ENCODE measurements at places on chromosomes 6 and 20.

DNA sequence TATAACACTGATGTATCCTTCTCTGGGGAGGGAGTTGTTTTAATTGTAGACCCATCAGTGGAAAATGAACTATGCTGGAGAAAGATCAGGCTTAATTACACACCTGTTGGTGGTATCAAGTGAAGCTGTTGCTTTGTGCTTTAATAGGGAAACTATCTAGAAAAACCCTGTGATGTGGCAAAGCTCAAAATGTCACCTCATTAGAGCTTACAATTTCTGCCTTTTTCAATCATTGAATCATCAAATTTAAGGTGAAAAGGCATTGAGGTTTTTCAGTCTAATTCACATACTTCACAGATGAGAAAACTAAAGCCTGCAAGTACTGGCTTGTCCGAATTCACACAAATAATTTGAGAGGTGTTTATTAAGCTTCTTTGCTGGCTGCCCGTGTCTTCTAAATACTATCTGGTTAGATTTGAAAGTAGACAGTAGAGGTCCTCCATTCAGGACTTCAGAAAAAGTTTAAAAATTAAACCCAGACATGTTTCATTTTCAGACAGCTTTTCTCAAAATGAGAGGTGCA lies 143.3 kb upstream of the MAP3K7 start:
- DNase-seq = no peak

- DNase-seq = no peak
Measured at GRCh38 chr20:62686869-62687830, 21.5 kb upstream of the NTSR1 start.

DNA sequence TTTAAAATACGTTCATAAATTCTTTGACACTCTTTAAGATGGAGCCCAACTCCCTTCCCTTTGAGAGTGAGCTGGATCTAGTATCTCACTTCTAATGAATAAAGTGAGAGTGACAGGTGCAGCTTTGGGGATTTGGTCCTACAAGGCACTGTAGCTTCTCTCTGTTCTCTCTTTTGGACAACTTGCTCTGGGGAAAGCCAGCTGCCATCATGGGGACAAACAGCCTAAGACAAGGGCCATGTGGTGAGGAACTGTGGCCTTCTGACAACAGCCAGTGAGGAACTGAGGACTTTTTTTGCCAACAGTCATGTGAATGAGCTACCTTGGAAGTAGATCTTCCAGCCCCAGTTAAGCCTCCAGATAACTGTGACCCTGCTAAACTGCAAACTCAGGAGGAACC lies 272.8 kb upstream of the AGPAT4 start:
- no peak for DNase-seq

- DNase-seq = no peak
Measured at GRCh38 chr6:159860482-159860881, 30.3 kb upstream of the MAS1 start.

- DNase-seq = no peak
Measured at GRCh38 chr6:143164565-143165105, 103.9 kb downstream of the AIG1 start.

DNA sequence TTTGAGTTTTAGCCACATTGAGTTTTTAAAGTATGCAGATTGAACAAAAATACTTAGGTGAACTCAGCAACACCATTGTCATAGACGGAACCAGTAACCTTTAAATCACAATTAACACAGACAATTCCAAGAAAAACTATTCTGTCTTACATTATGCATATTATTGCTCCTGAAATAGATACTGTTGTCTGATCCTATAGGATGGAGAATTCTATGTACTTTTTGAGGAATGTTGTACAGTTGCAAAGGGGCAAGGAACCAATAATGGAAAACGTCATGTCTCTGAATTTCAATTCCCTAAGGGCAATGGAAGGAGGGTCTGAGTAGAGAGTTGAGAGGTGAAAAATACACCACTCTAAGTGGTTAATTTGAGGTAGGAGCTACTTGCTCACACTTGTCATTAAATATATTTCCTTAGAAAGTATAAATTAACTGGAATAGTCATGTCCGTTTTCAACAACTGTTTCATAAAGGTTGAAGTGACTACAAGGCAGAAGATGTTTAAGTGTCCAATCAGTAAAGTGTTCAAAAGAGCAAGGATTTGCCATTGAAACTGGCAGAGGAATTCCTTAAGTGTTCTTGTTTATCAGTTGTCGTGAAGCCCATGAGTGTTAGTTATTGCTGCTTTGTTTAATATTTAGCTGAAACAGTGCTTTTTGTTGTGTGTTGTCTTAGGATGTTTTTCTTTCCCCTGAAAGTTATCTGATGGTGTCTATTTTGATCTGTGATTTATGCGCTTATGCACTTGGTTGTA lies 1.3 kb downstream of the NKAIN2 start:
- DNase-seq = no peak

DNA sequence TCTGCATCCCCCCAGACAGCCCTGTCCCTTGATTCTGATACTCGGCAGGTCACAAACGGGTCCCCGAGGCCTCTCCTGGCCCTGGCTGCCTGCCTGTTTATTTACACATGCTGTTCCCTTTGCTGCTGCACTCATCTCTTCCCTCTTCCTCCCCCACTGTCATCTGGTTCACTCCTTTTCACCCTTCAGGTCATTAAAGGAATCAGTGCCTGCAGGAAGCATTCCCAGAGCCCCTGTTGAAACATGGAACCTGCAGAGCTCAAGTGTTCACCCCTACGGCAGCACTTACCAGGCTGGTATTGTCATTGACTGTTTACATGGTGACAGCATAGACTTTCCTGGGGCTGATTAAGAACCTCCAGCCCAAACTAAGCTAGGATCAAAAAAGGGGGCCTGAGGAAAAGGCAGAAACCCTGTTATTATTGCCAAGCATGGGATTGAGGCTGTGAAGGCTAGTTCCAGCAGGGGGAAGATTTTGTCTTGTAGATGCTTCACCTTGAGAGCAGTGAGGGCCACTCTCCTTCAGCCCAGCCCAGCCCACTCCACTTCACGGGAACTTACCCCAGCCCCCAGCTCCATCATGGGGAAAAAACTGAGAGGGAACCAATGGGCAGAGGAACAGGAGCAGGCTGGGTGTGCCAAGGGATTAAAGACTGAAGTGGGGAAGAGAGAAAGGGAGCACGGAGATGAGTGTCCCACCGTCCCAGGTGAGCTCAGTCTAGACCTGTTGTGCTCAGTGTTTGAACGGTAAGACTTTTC lies 73.2 kb downstream of the JPH2 start:
- no peak for DNase-seq

DNA sequence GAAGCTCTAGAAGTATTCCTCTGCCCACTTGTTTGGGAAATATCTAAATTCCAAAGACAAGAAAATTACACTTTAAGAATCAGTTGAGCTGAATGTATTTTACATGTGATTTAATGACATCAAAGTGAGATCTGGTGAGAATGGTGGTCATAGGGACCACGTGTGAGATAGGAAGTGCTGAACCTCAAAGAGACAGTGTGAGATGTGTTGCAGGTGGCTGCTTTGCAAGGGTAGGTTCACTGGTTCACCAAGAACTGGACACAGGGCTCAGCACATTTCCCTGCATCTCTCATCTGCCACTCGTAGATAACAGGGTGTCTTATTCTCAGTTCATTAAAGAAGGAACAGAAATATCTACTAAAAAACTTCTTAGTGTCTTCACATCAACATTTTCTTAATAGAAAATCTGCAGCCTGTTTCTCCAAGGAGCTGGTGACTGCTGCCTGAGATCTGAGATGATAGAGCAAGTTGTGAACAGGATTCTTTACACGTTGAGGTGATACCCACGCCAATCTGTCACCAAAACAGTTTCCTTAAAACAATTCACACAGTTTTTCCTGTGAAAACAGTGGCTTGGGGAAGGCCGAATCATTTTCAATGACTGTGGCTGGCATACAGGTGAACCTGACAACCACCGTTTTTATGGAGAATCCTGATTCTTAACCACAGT lies 7.2 kb downstream of the CCR6 start:
- DNase-seq = no peak

DNA sequence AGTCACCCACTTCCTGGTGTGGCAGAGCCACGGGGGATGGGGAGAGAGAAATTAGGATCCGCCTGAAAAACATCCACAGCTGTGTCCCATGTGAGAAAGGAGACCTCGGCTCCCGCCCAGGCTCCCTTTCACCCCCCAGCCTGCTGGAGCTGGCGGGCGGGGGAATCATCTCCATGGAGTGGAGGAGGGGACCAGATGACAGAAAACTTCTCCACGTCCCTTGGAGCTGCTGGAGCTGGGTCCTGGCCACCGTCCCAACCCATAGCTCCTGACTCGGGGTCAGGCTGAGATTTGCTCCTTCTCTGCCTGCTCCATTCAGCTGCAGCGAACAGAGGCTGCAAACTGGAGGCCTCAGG lies 113.8 kb downstream of the CEBPB start:
- no peak for DNase-seq

DNA sequence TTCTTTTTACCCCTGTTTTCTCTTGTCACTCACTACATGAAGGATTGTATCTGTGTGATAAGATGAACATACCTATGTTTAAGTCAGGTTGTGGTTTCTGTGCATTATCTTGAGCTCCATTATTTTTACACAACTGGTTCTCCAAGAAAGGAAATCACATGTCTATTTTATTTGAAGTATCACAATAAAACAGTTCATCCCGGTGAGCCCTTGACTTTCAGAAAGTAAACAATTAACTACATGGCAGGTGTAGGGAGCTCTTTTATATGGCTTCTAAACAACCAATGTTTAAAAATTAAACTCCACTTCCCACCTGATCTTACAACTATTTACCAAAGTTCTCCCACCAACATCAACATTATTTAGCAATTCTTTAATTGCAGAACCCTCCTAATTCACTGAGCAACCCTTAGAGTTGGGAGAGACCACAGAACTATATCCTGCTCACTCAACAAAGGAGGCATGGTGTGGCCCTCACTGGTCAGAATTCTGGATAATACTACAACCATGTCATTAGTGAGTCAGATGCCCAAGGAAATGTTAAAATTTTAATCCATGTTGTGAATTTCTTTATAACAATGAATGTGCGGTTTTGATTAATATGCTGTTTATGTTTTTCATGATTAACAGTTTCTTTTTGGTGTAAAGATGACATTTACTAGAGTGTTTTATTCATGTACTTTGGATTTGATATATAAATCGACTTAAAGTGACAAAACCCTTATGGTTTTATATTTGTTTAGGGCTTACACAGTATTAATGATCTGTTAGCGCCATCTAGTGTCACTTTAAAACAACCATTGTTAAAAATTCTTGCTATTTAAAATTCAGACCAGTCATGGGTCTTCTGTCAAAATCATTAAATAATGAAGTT lies 50.0 kb upstream of the SCGN start:
- no peak for DNase-seq

GRCh38 chr6:157184202-157185015 lies 138.9 kb downstream of the TMEM242 start:
- DNase-seq = peak; percentile 85

DNA sequence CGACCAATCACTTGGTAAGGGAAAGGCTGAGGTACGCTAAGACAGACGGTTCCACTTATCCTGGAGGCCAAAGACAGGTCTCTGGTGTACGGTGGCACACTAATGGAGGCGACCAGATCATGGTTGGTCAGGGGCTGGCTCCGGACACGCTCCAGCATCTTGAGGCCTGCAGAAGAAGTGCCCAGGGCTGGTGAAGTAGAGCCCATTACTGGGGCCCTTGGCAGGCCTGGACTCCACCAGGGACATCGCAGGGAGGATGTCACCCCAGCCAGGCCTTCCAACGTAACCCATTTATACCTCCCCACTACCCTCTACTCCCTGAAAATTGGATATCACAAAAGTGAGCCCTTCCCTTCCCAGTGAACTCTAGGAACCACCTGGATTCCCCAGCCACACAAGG lies 16.2 kb downstream of the KHDC1L start:
- no peak for DNase-seq

- DNase-seq = no peak
Measured at GRCh38 chr6:35356391-35356790, 14.0 kb downstream of the PPARD start.

- no peak for DNase-seq
Measured at GRCh38 chr20:34629342-34629741, 47.5 kb downstream of the PIGU start.

GRCh38 chr6:76615395-76615794 lies 542.9 kb upstream of the IMPG1 start:
- DNase-seq = no peak

DNA sequence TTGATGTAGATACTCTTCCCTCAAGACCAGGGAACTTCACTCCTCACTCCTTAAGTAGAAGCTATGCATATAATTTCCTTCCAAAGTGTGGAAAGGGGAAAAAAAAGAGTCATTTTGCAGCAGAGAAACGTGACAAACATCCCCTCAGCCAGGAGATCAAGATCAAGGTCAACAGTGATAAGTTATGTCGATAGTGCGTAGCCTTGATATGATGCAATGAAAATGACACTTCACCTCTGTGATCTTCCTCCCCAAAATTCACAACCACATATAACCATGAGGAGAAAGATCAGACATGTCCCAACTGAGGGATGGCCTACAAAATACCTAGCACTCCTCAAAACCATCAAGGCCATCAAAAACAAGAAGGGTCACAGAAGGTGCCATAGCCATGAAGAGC lies 160.4 kb upstream of the MYLIP start:
- no peak for DNase-seq

DNA sequence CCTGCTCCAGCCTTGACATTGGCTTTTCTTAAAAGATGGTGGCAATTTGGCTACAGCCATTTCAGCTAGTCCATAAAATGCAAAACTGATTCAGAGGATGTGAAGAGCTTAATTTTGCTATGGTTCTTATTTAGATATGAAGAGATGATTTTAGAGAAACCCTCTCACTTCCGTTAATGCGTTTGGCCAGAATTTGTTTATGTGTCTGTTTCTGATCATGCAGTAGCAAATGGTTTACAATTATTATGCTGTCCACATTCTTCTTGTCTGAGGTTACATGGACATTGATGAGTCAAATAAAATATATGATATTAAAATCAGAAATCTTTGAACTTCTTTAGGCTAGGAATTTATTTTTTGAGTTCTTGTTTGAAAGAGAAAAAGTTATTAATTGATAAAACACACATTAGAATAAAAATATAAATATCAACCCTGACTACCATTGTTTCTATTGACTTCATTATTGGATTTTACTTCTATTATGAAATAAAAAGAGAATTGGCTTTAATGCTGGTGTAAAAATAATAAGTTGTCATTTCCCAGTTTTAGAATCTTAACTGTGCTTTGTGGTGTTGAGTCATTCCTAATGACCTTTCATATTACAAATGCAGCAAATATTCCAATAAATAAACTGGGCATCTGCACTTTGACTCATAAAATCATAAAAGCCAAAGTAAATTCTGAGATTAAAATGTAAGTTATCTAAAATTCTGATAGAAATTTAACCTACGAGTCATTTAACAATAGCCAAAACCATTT lies 1286.0 kb upstream of the GJE1 start:
- DNase-seq = no peak

GRCh38 chr20:38789503-38790199 lies 15.8 kb upstream of the PPP1R16B start:
- DNase-seq = no peak

GRCh38 chr6:163392533-163392932 lies 22.0 kb upstream of the QKI start:
- peak; percentile 81 for DNase-seq

All from body of pancreas (tissue), 4 donors.